ENCODE measurements at places on chromosomes 4 and X.

- no peak for DNase-seq
These were observed at the start of gene STS for GRCh38 chrX:7147413-7147977. STS (plus strand) TSS chrX:7147712; CDS start chrX:7253200, 105,488 bp downstream.

- DNase-seq = no peak
These were observed 105.8 kb upstream of the DCLK2 start for GRCh38 chr4:149972407-149972806.

DNA sequence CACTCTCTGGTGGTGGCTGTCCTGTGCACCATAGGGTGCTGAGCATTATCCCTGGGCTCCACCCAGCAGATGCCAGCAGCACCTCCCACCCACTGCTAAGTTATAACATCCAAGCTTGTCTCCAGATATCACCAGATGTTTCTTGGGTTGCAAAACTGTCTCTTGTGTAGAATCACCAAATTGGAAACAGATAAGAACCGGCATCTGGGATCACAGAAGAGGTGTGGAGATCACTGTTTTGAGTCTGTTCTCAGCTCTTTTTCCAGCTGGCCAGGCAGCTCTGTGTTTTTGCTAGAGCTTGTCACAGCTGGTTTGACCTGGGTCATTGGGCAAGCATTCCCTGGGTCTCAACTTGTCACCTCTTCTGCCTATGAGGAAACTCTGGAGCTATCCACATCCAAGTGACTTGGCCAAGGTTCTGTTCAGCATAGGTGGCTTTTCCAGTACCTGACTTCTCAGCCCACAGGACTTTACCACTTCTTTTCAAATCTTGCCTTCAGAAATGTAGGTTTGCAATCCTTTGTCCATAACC, 15.3 kb upstream of the PUDP start:
- no peak for DNase-seq

DNA sequence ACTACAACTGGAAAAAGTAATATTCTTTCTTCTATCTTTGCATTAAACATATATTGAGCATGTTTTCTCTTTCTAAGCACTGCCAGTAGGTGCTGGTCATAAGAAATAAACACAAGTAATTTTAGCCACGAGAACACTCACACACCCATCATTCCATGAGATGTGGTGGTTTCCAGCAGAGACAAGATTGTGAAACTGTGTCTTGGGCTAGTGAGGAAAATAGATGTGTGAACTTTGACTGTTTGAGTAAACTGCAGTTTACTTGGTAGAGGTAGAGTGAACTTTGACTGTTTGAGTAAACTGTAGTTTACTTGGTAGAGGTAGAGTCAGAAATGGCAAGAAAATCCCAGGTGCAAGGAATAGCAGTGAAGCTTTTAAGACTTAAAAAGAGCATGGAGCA, 300.9 kb upstream of the HS3ST1 start:
- no peak for DNase-seq

- DNase-seq = no peak
These were observed 1157.4 kb downstream of the FAM133A start for GRCh38 chrX:94831364-94831763.

- DNase-seq = no peak
These were observed 127.1 kb downstream of the TRIML1 start for GRCh38 chr4:188266386-188266785.

GRCh38 chrX:51608766-51609165, 9.9 kb downstream of the CENPVL3 start:
- no peak for DNase-seq

DNA sequence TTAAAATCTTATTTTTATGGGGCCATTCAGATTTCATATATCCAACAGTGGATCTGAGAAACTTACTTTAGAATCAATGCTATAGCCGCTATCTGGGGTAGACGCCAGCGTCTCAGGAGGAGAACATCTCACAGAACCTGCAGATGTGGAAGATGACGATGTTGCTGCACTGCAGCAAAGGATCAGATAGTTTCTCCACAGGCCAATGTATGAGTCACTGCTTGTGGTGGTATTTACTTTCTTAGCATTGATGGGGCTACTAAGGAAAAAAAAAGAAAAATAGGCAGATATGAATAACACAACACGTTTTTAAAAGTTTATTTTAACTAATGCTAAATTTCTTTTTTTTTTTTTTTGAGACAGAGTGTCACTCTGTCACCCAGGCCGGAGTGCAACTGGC, 85.9 kb downstream of the ZAR1 start:
- DNase-seq = no peak

DNA sequence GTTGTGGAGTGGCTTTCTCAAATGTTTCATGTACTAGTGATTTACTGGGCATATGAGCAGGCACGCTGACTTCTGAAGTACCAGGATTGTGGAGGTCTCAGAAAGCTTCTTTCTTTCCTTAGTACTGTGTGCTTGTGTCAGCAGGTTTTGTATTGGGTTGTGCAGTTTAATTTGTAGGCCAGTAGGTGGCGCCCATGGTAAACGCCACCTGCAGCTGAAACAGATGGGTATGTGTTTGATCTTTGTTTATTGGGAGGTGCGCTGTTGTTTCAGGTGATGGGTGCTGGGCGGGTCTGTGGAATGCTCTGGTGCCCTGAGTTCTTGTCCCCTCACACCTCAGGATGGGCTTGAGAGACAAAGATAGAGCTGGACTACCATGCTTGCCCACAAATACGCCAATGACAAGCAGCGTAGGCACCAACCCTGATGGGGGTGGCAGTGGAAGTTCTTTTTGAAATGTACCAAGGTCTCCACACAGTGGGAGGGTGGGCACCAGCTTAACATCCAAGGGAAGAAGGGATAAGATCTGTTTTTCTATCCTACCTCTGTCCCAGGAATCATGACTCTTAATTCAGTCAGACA, 141.5 kb downstream of the RPS6KA6 start:
- DNase-seq = no peak

DNA sequence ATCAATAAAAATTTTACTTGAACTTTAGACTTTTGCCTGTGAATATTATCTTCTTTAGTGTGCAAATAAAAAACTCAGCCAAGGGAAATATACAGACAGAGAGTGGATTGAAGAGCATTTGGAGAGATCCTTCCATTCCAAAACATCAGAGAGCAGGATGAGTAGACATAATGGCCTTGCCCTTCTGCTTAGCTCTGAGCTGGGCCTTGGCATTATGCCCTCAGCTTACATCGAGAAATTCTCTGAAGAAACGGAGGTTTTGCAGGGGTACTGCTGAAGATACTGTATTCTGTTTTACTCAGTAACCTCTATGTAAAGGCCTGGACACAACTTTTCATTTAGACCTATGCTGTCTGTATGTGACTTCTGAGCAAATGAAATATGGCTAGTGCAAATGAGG, 317.4 kb downstream of the STIM2 start:
- DNase-seq = no peak

- DNase-seq = no peak
These were observed 157.1 kb upstream of the LNX1 start for GRCh38 chr4:53748328-53748772.

DNA sequence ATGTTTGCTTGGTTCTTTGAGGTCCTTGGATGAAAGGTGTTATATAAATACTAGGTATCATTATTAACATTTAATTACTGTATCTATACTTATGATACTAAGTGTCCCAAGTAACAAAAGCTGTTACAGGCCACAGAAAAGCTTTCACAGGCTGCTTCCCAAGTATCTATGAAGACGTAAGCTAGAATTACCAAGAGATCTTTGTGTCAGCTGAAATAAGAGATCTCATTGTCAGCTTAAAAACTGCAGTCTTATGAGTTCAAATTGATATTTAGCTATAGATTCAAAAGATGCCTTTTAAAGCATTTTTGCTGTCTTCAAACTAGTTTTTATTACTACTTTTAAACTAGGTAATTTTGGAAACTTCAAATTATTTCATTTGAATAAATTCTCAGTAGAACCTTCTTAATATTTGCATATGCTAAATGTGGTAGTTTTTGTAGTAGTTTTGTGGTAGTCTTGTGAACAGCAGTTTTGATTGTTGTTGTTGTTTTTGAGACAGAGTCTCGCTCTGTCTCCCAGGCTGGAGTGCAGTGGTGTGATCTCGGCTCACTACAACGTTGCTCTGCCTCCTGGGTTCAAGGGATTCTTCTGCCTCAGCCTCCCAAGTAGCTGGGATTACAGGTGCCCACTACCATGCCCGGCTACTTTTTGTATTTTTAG, 170.0 kb upstream of the RPL34 start:
- DNase-seq = no peak

DNA sequence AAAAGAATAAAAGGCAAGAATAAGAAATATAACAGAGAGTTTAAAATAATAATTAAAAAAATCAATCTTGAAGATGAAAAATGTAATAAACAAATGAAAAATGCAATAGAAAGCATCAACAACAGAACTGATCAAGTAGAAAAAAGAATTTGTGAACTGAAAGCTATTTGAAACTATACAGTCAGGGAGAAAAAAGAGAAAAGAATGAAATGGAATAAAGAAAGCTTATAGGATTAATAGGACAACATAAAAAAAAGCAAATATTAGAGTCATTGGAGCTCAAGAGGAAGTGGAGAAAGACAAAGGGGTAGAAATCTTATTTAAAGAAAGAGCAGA, 126.8 kb upstream of the RPL34 start:
- no peak for DNase-seq

GRCh38 chr4:58275856-58276255, 1165.7 kb upstream of the IGFBP7 start:
- no peak for DNase-seq

- no peak for DNase-seq
These were observed 57.9 kb upstream of the TMPRSS11A start for GRCh38 chr4:68021185-68021584.

- no peak for DNase-seq
These were observed 53.4 kb downstream of the PALLD start for GRCh38 chr4:168550064-168550766.

- no peak for DNase-seq
These were observed 25.6 kb downstream of the PTTG2 start for GRCh38 chr4:37985730-37986275.

- DNase-seq = no peak
These were observed 1118.1 kb upstream of the PABPC4L start for GRCh38 chr4:135319685-135320084.

GRCh38 chr4:136763919-136764318, 768.4 kb downstream of the PCDH18 start:
- DNase-seq = no peak

DNA sequence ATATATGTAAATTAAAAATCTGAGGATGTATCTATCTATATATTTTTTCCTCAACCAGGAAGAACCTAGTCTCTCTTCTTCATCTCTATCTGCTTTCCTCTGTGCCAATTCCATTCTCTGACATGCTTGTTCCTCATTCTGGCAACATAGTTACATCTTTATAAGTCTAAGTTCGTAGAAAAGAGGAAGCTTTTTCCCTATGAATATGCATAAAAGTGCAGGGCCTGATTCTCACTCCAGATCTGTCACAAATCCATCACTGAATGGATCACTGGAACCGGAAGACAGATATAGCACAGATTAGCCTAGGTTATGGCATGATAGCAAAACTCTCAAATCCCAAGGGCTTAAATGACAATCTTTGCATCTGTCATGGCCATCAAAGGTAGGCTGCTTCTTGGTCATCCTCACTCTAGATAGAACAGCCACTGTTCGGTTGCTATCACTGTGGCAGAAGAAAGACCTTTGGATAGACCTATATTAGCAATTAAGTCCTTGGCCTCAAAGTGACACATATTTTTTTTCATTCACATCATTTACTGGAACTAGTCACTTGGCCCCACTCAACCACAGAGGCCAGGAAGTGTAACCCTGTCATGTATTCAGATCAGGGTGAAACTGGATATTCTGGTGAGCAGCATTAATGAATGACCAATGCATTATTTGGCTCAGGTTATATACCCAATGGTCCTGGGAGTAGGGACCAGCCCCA, 22.2 kb downstream of the DTHD1 start:
- DNase-seq = no peak

- no peak for DNase-seq
These were observed 40.3 kb upstream of the GRPEL1 start for GRCh38 chr4:7108046-7108625.

GRCh38 chr4:183287677-183288076, 32.4 kb downstream of the CLDN22 start:
- no peak for DNase-seq

- no peak for DNase-seq
These were observed 5.9 kb downstream of the APOO start for GRCh38 chrX:23901805-23902204.

GRCh38 chr4:1402516-1403091, 3.6 kb downstream of the NKX1-1 start:
- DNase-seq = no peak

- DNase-seq = no peak
These were observed 170.7 kb downstream of the HHIP start for GRCh38 chr4:144816668-144817067.

DNA sequence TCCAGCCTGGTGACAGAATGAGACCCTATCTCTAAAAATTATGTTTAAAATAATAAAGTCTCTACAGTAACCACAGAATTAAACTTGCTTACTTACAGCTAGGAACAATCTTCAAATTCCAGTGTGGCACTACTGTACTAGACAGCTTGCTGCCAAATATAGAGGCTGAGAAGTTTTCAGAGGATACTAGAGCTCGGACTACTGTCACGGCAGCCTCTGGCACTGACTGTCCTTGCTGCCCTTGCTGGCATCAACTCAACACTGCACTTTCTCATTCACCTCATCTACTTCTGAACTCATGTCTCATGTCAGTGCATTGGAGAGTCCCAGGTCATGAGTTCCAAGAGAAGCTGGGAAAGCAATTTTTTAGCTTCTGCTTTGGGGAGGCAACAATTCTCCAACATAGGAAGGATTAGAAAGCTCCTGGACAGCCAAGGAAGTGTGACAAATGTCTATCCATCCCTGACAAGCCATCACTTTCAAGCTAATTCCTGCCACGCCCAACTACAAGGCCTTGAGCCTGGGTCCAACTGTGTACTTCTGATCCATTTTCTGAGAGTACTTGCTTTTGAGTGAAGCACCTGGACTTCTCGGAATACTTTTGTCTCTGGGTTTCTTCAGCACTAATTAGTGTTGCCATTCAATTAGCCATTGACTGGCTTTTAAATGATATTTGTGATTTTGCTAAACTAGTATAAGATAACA, 98.6 kb upstream of the NR3C2 start:
- no peak for DNase-seq

- DNase-seq = no peak
These were observed 627 bp upstream of the FAT4 start for GRCh38 chr4:125313989-125314667.

GRCh38 chr4:95599777-95600400, 51.1 kb upstream of the UNC5C start:
- no peak for DNase-seq

DNA sequence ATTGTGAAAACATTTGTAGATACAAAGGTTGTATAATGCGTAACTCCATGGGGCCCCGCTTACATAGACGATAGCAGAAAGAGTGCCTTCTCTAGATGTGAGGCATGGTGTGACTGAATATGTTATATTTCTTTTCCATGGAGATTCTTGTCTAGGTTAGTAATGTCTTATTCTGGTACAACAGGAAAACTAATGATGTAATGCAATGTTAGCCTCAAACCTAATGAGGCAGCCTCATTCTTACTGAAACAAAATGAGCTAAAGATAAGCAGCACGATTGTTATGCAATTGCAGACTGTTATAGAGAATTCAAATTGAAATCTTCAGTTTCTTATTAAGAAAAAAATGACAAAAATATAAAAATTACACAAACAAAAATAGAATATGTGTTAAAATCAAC, 171.1 kb upstream of the ANKRD50 start:
- no peak for DNase-seq

All from vagina (tissue), 2 donors.